ENCODE measurements at places on chromosomes 1 and 21.

GRCh38 chr1:181104790-181105133, 16.3 kb downstream of the IER5 start:
- peak; percentile 60 for DNase-seq

DNA sequence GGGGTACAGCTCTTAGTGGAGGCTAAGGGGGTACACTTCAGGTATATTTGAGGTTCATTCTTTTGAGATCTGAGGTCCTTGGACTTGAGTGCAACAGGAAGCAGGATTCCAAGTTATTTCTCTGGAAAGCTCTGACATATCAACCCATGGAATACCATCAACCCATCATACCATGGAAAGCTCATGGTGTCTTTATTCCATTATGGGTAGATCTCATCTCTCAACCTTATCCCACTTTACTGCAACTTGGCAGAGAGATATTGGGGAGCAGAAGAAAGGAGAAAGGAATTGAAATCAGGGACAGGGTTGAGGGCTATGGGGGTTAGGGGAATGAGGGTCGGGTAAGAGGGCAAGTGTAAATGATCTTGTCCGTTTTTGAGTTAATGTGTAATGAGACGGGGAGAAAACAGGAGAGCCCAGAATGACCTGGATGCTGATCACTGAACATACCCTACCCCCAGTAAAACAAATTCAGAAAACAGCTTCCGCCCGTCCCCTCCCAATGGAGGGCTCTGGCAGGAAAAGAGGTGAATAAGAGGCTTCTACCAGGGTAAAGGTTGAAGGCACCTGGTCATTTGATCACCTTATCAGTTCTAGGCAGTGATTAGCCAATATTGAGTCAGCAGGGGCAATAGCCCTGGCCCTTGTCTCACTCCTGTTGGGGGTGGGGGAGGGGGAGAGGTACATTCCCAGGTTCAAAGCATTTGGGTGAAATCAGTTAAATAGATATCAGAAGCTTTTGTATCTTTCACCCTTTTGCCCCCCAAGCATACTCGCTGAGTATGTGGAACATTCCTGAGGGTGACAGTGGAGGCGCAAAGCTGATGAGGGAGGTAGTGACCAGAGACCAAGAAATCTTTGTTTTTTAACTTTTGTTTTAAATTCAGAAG, 622 bp upstream of the APOA2 start:
- no peak for DNase-seq

GRCh38 chr1:151416231-151416630, 16.9 kb downstream of the PSMB4 start:
- DNase-seq, result no peak

- no peak for DNase-seq
Observed at GRCh38 chr1:214439352-214440119, 111.9 kb downstream of the PTPN14 start.

DNA sequence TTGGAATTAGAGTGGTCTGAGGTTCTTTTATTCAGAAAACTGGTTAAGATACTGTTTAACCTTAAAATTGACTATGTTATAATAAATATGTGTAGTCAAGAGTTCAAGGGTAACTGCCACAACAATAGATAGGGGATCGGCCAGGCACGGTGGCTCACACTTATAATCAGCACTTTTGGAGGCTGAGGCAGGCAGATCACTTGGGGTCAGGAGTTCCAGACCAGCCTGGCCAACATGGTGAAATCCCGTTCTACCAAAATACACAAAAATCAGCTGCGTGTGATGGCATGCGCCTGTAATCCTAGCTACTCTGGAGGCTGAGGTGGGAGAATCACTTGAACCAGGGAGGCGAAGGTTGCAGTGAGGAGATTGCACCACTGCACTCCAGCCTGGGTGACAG, 39.5 kb downstream of the PDC start:
- DNase-seq, result no peak

GRCh38 chr1:54353959-54354358, 52.2 kb downstream of the SSBP3 start:
- DNase-seq, result no peak

GRCh38 chr1:219149953-219150352, 23.7 kb upstream of the LYPLAL1 start:
- DNase-seq, result no peak

GRCh38 chr1:89525169-89525855, 683 bp downstream of the LRRC8B start:
- DNase-seq, result peak; percentile 51

- no peak for DNase-seq
Observed at GRCh38 chr1:31701091-31701736, 2.6 kb downstream of the COL16A1 start.

GRCh38 chr1:214075305-214075998, 87.7 kb downstream of the PROX1 start:
- no peak for DNase-seq

DNA sequence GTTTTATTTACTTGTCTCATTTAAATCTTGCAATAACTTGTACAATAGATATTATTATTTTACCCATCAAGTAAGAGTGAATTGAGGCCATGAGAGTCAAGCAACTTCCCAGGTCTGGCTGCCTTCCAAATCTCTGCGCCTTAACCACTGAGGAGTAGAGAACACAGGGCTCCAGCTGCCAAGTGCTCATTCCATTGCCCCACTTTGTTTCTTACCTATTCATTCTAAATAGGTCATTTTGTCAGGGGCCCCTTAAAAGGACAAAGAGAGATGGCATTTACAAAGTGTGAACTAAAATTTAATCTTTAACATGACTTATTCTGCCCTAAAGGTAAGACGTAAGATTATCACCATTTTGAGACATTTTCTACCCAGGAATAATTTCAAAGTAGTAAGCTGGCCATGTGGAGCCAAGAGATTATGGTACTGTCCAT, 3.5 kb downstream of the PPP1R15B start:
- no peak for DNase-seq

- DNase-seq, result no peak
Observed at GRCh38 chr1:151593730-151594129, 18.1 kb upstream of the SNX27 start.

Data from CD4-positive, alpha-beta T cell treated with Interleukin-15 for 1 hour (primary cell).